A673 (cell line): ENCODE measurements at places on chromosomes 2 and 18.
A peak's percentile ranks its signal among the peaks of the same experiment; 100 is the strongest.

GRCh38 chr2:149568138-149568537, 19.4 kb downstream of the MMADHC start:
- no peak for DNase-seq

GRCh38 chr18:673769-674168, 16.3 kb downstream of the TYMS start:
- DNase-seq = no peak

GRCh38 chr2:8522687-8523086, 159.2 kb upstream of the ID2 start:
- DNase-seq = no peak

GRCh38 chr2:20416723-20417122, 30.2 kb upstream of the RHOB start:
- no peak for DNase-seq

DNA sequence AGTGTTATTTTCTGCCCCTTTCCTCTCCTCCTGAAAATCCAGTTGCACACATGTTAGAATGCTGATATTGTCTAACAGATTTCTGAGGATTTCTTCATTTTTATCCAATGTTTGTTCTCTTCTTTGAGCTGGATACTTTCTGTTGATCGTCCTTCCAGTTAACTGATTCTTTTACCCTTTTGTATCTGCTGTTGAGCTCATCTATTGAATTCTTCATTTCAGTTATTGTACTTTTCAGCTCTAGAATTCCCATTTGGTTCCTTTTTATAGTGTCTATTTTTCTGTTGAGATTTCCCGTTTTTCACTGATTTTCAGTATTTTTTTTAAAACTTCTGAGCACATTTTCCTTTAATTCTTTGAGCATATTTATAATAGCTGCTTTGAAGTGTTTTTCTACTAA, 77.9 kb upstream of the B3GNT7 start:
- DNase-seq = no peak

GRCh38 chr18:77736842-77737241, 487.2 kb downstream of the GALR1 start:
- no peak for DNase-seq

GRCh38 chr2:239818531-239819011, 206.6 kb downstream of the NDUFA10 start:
- no peak for DNase-seq

- no peak for DNase-seq
Measured at GRCh38 chr18:25409971-25410370, 58.0 kb upstream of the ZNF521 start.

GRCh38 chr2:70671092-70671675, 96.8 kb downstream of the ADD2 start:
- DNase-seq = no peak

DNA sequence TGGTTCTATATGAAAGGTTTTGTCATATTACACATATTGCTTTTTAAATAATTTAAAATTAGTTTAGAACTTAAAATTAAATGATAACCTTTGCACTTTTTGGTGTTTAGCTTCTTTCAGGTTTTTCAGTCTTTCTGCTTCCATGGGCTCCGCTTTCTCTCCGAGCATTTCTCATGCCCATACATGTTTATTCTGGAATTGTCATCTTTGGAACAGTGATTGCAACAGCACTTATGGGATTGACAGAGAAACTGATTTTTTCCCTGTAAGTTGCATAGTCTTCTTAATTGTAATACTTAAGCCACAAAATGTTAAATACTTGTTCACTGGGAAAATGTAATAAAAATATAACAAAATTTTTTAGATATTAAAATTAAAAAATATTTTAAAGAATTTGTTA, 31.0 kb downstream of the CYBRD1 start:
- no peak for DNase-seq

DNA sequence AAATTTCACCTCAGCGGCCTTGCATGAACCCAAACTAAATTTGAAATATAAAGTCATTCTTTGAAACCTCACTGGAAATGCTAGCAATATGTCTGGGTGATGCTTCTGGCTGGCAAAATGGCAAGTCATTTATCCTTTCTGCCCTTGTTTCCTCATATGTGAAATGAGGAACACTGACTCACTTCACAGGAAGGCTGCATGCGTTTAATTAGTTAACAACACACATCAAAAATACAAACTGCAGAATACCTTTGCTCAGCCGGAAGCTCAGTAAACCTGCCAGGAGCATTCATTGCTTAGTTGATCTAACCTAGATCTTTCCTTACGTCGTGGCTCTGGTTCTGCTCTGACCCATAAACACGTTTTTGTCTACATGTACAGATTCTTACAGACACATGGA, 214.2 kb upstream of the ACVR2A start:
- DNase-seq = no peak

DNA sequence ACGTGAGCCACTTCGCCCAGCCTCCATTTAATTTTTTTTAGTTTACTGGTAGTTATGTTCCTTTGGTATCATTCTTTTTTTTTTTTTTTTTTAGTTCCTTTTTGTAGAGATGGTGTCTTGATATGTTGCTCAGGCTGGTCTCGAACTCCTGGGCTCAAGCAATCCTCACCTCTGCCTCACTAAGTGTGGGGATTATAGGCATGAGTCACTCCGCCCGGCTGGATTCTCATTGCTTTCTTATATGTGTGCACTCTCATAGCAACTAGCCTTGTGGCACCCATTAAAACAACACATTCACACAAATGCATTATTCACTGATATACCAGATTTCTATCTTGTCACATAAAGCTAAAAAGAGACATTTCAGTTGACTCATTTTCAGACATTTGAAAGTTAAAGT, 4.2 kb downstream of the TTC27 start:
- peak; percentile 58 for DNase-seq

DNA sequence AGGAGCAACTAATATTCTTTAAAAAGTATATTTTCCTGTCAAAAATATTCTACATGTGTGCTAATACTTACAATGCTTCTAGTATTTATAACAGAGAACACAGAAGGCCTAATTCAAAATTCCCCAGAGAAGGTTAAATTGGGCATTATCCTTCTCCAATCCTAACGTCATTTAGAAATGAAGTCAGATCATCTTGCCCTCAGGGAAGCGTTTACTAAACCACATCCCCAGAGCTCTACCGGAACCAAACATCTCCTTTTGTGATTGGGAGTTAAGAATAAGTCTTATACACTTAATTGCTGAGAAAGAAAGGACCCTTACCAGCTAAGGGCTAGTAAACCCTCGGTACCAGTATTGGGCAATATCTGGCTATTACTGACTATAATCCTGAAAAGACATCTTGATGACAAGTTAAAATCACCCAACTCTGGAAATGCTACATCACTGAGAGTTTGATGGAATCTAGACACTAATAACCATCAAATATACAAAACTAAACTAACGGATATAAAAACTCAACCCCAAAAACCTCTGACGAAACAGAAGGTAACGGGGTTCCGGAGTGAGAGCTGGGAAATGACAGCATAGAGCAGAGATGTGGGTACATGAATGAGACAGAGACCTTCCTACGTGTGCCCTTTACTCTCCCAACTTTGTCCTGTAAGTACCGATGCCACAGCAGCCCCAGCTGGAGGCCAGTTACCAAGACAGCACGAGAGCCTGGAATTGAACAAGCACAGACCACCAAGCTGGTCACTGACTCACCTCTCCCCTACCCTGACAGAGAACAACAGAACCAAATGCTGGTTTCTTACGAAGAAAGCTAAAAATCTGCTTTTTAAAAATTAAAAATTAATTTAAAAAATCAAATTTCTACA, 35.0 kb downstream of the WDSUB1 start:
- peak; percentile 34 for DNase-seq

- DNase-seq = peak; percentile 63
Measured at GRCh38 chr2:170073288-170073687, 104.7 kb upstream of the MYO3B start.

DNA sequence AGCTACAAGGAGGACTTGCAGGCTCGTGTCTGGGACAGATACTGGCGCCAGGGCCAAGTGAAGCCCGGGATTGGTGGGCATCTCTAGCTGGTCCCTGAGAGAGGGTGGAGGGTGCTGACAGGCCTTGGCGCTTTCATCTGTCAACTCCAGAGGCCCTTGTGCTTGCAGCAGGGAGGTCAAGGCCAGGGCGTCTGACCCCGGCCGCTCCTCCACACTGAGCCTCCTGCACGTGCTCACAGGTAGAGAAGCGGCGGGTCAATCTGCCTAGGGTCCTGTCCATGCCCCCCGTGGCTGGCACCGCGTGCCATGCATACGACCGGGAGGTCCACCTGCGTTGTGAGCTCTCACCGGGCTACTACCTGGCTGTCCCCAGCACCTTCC, 9.5 kb downstream of the CAPN10 start:
- no peak for DNase-seq

GRCh38 chr2:233844064-233844807, 10.1 kb downstream of the HJURP start:
- no peak for DNase-seq

DNA sequence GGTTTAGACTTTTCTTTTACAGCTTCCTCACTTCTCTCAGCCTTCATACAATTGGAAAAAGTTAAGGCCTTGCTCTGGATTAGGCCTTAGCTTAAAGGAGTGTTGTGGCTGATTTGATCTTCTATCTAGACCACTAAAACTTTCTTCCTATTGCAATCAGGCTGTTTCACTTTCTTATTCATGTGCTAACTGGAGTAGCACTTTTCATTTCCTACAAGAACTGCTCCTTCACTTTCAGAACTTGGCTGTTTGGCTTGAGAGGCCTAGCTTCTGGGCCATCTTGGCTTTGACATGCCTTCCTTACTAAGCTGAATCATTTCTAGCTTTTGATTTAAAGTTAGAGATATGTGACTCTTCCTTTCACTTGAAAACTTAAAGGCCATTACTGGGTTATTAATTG, 114.3 kb downstream of the ARHGEF4 start:
- no peak for DNase-seq

DNA sequence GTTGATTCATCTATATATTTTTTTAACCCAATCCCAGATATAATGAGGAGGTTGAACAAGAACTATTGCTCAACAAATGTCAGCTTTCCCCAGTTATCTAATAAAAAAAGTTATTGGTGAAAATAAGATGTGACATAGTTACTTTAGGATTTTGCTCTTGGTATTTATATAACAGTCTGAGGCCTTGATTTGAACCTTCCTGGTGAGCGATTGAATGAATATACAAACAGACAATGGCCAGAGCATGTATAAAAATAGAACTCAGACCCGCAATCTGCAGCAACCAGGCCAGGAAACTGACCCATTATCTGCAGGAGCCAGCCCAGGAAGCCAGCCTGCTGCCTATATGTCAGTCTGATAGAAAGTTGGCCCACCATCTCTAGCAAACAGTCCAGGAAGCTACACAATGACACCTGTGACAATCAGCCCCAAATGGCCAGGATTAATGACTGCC, 81.6 kb downstream of the HS6ST1 start:
- DNase-seq = no peak

GRCh38 chr18:74669136-74669798, 71.6 kb downstream of the ZNF407 start:
- DNase-seq = no peak

GRCh38 chr2:162219426-162219825, 23.8 kb downstream of the FAP start:
- no peak for DNase-seq

DNA sequence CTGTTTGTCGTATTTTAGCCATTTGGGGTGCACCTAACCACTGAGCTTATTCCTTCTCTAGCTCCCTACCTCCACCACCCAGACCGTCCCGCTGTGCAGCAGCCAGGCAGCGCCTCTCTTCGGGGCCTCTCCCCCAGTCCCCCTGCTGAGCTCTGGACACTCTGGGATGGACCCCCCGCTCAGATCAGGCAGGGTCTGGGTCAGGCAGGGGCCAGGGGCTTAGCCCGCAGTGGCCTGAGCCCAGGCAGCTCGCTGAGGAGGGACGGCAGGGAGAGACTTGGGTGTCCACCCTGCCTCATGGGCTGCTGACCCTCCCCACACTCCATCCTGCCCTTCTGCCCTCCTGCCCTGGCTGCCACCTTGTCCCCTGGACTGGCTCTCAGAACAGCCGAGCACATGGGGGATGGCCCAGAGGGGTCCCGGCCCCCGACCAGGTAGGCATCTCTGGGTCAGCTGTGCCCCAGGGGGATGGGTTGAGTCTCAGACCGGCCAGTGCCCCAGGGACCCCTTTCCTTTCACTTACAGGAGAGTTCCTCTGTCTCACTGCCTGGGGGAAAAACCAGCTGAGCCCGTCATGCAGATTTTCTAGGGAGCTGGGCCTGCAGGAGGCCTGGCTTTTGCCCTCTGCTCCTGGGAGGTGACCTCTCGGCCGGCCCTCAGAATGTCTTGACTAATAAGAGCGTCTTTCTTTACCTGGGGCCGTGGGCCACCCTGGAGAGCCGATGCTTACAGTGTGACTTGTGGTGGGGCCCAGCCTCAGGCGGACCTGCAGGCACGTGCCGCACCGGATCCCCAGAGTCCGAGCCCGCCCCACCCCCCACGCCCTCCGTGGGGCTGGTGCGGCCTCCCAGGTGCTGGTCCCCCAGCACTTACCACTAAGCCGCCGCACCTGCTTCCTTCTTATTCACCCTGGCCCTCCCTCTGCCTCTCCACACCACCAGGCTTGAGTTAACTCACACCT, 22.8 kb upstream of the PXDN start:
- no peak for DNase-seq

GRCh38 chr2:214311931-214312749, 98.7 kb upstream of the VWC2L start:
- no peak for DNase-seq

- DNase-seq = no peak
Measured at GRCh38 chr18:6413579-6414117, 1.1 kb downstream of the L3MBTL4 start.

- DNase-seq = no peak
Measured at GRCh38 chr2:132577686-132578085, 92.3 kb downstream of the LYPD1 start.

GRCh38 chr2:47422016-47422415, 19.1 kb downstream of the MSH2 start:
- no peak for DNase-seq

GRCh38 chr2:68282811-68283418, 30.6 kb upstream of the PPP3R1 start:
- peak; percentile 33 for DNase-seq

DNA sequence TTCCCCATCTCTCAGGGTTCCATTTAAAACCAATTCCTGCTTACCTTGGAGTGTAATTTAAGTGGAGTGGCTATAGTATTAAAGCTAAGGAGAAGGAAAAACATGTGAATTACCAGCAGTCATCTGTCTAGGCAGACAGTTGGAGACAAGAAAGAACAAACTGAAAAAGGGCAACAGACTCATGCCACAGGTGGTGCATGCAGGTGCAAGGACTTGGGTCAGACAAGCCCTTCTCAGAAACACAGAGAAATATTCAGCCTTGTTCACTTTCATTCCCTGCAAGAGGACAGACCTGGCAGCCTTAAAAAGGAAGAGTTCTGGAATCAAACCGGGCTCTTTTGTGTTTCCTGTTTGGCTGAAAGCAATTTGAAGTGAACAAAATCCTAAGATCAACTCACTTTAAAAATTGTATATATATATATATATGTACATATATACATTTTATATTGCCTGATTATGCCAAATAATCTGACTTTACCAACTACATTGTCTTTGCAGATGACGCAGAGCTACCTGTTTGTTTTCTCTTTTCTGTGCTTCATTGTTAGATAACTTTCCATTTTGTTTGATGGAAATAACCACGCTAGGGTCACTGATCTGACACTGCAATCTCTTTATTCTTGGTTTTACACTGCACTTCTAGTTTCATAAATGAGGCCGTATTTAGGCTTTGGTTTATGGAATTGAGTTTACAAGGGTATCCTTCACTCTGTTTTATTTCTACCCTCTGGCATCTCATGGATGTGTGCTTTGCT, 35.1 kb upstream of the VPS54 start:
- no peak for DNase-seq

GRCh38 chr2:239386872-239387445, 13.9 kb downstream of the HDAC4 start:
- DNase-seq = no peak
